ENCODE measurements at places on chromosomes 7 and 10. TPM values are rescaled to one million over a fixed set of nuclear protein-coding genes. Genes with fewer than 3 reads are reported as not detected.

GRCh38 chr10:83750604-83751003, 388.7 kb upstream of the GHITM start:
- H3K27ac ChIP-seq, result no peak overlapping the region
- no peak for DNase-seq
- no peaks in the 10 kb centered on the region for H3K4me1 ChIP-seq
- H3K36me3 ChIP-seq, result no peaks in the 10 kb centered on the region
- H3K4me3 ChIP-seq, result no peak overlapping the region

The ANAPC16 gene
- 88.4 TPM for total RNA-seq

DNA sequence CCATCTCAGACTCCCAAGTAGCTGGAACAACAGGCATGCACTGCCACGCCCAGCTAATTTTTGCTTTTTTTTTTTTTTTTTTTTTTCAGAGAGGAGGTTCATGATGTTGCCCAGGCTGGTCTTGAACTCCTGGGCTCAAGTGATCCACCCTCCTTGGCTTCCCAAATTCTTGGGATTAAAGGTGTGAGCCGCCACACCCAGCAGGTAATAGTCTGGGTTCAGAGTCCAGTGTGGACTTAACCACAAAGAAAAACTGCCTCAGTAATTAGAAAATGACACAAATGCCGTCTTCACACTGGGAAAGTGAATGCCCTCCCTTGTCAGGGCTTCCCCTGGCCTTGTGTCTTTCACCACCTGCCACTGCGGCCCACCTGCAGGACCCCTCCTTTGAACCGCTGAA, 101.1 kb downstream of the RAB11FIP2 start:
- no peaks in the 10 kb centered on the region for H3K4me1 ChIP-seq
- H3K36me3 ChIP-seq, result no peaks in the 10 kb centered on the region
- H3K27me3 ChIP-seq, result no peaks in the 10 kb centered on the region
- H3K4me3 ChIP-seq, result no peak overlapping the region
- no peak overlapping the region for H3K27ac ChIP-seq

GRCh38 chr7:50584793-50585408, 19.7 kb upstream of the DDC start:
- H3K27me3 ChIP-seq, result no peaks in the 10 kb centered on the region
- no peak overlapping the region for H3K27ac ChIP-seq
- H3K4me3 ChIP-seq, result no peak overlapping the region
- no peaks in the 10 kb centered on the region for H3K4me1 ChIP-seq
- DNase-seq, result no peak

The ARHGEF35 gene
- 3.0 TPM for total RNA-seq

Data from spleen (tissue), 13 donors.